Central memory CD8-positive, alpha-beta T cell (primary cell): ENCODE measurements at places on chromosomes 5 and 9.

GRCh38 chr5:82905986-82906385 lies 171.2 kb downstream of the TMEM167A start:
- no peak for DNase-seq

DNA sequence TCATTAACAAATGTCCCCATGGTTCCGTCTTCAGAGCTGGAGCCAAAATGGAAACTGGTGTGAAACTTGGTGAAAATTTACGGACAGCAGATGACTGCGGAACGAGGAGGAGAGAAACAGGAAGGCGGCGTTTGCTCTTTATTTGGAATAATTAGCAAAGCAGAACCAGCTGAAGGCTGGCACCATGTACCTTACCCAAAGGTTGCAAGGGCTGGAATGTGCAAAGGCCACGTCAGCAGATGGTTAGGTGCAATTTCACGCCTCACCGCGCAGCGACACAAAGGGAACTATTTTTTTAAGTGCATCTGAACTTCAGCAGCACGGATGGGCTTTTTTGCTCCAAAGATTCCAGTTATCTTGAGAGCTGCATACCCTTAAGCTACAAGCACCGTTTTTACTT lies 127.4 kb downstream of the COL23A1 start:
- DNase-seq = no peak

GRCh38 chr5:133113331-133114061 lies 61.7 kb downstream of the HSPA4 start:
- no peak for DNase-seq

- no peak for DNase-seq
These were observed 59.0 kb upstream of the RARS1 start for GRCh38 chr5:168427224-168427623.

- no peak for DNase-seq
These were observed 15.7 kb upstream of the OBP2B start for GRCh38 chr9:133224762-133225161.

DNA sequence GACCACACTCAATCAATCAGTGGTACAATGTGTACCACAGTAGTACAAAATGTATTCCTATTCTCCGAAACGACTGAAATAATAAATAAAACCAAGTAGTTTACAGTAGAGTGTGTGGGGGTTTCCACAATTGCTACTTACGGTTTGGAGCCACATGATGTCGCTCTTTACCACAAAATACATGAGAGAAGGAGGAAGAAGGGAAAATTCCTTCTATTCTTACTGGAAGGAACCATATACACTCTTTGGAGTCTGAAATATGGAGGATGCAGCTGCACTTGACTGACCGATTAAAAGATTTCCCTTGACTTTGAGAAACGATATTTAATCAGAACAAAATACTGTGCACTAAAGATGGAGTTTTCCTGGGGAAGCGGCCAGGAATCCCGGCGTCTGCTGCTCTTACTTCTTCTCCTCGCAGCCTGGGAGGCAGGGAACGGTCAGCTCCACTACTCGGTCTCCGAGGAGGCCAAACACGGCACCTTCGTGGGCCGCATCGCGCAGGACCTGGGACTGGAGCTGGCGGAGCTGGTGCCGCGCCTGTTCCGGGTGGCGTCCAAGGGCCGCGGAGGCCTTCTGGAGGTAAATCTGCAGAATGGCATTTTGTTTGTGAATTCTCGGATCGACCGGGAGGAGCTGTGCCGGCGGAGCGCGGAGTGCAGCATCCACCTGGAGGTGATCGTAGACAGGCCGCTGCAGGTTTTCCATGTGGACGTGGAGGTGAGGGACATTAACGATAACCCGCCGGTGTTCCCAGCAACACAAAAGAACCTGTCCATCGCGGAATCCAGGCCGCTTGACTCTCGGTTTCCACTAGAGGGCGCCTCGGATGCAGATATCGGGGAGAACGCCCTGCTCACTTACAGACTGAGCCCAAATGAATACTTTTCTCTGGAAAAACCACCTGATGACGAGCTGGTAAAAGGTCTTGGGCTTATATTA lies at the start of gene PCDHA4:
TSS of gene PCDHA4 (plus strand) at position 235 of the 942 bp plus-strand sequence.
- DNase-seq = no peak

GRCh38 chr9:134272302-134273023 lies 53.8 kb upstream of the RXRA start:
- no peak for DNase-seq

DNA sequence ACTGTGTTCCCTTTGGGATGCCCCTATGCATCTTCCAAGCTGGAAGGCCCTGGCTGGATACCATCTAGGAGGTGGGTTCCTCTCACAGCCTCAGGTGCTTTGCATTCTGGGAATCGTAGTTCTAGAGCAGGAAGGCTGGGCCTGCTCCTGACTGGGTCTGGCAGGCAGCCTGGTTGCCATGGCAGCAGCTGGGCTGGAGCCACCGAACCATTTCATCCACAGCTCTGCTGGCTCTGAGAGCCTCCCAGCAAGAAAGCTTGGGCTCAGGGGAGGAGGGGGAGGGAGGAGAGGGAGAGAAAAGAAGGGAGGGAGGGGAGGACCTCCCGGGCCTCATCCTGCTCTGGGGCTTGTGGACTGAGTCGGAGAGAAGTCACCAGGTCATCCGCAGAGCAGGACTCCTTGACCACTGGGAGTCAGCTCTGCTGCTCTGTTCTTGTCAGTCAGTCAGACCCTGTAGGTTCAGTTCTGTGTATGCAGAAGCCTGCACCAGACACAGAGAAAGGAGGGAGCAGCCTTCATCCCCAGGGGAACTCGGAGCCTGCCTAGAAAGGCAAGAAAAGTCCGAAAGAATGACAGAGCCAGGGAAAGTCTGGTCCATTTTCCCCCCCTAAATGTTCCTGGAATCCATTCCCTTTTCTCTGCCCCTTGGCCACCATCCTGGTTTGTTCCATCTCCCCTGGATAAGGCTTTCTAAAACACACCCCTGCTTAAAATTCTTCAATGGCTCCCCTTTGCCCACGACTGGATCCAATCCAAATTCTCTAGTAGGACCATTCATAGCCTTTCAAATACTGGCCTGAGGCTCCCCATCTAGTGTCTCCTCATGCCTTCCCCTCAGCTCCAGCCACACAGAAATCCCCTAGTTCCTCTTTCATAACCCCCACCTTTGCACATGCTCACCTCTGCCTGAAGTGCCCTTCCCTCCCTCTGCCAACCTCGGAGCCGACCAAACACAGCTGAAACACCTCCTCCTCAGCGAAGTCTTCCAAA lies 65.4 kb upstream of the ARAP3 start:
- DNase-seq = no peak

GRCh38 chr5:16981700-16982099 lies 45.6 kb upstream of the MYO10 start:
- no peak for DNase-seq
